H54 (cell line): ENCODE measurements at places on chromosomes 5 and 9.
A peak's percentile ranks its signal among the peaks of the same experiment; 100 is the strongest.

DNA sequence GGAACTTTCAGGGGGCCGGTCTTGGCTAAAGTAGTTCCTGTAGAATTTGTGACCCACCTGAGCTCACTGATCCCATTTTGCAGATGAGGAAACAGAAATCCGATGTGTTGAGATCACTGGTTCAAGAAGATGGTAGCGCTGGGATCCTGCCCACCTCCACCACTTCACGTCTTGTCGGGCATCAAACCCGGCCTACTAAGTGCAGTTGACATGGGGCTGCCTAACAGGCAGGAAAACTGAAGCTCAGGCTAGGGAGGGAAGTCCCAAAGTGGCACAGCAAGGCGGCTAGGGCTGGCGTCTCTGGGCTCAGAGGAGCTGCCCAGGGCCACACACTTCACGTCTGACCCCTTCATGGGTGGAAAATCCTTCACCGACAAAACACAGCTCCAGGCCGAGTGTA lies 502 bp upstream of the ENG start:
- DNase-seq = no peak

DNA sequence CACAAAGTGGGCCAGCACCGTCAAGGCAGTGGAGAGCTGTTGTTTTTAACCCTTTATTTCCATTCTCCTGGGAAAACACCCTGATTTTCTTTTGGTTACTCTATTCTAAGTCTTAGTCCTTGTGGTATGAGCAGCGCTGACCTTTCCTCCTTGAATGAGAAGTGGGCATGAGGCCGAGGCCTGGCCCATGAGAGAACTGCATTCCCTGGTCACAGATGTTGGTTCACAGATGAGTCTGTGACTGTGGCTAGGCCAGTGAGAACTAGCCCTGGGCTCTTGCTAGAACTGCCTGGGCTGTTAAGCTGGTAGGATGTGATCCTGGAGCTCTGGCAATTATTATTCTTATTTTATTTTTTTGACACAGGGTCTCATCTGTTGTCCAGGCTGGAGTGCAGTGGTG lies 71.7 kb upstream of the KLF9 start:
- no peak for DNase-seq

- peak; percentile 97 for DNase-seq
Measured at GRCh38 chr9:121557581-121558447, 58.2 kb upstream of the GGTA1 start.

DNA sequence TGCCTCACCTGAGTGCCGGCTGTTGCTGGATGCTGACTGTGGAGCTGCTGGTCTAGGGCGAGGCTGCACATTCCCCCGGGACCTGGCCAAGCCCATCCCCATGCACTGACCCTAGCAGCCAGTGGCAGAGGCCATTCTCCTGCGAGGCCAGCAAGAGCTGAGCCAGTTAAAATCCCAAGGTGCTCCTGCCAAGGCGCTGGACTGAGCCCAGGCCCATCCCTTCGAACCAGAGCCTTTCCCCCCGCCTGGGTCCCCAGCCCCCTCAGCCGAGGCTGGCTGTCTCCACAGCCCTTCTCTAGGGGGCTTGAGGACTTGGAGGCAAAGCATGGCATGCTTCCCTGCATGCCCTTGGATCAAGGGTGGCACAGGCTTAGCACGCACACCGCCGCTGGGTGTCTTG lies 1.6 kb downstream of the ADAMTSL2 start:
- no peak for DNase-seq

GRCh38 chr5:67462147-67462546 lies 265.5 kb upstream of the CD180 start:
- no peak for DNase-seq

GRCh38 chr5:64814073-64814472 lies 45.3 kb downstream of the CWC27 start:
- DNase-seq = no peak

GRCh38 chr5:66342341-66342880 lies 198.3 kb downstream of the SREK1 start:
- DNase-seq = no peak

DNA sequence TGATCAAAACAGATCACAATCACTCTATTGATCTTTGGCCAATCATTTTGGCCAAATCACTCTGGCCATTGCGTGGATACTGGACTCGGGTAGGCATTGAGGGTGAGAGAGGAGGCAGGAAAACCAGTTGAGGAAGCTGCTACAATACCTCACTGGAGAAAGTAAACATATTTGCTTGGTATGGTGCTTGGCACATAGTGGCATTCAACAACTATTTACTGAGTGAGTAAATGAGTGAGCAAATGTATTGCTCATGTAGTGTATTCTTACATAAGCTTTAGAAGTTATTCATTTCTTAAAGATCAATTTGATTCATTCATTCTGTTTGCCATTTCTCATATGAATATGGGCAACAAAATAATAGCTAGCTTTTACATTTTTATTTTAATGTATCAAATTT lies 4.0 kb upstream of the DEPDC1B start:
- DNase-seq = no peak

DNA sequence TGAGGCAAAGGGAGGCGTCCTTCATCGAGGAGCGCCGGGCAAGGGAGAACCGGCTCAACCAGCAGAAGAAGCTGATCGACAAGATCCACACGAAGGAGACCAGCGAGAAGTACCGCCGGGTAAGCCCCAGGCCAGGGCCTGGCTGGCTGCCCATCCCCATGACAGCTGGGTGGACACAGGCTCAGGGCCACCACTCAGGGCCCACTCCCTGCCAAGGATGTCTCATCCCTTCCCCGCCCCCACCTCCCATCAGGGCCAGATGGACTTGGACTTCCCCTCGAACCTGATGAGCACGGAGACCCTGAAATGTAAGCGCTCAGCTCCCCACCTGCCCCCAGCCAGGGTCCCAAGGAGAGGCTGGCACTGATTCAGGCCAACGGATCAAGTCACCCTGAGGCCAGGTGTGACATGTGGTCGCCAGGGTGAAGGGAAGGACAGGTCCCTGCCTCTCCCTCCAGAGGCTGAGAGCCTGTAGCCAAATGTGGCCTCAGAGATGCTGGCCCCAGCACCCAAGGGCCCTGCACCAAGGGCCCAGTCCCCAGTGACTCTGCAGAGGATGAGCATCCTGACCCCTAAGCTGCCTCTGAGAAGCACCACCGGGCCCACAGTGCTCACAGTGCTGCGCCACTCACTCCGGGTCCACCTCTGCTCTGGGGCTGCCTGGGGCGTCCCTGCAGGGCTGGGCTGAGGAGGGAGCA lies 3.1 kb upstream of the RABL6 start:
- DNase-seq = no peak

DNA sequence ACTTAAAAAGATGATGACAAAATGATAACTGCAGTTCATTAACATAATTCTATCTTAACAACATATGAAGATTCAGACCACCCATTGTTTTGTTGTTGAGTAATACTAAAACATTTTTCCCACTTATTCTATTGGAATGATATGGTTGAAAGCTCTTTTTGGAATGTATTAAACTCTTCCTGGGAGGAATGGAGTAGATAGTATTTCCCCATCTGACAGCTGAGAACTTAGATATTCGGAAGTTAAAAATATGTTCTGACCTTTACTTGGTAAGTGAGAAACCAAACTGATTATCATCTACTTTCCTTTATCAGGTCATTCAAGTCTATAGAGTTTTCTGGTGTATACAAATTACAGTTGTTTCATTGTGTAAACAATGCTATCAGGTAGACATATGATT lies 452.9 kb downstream of the CSNK1G3 start:
- DNase-seq = no peak

GRCh38 chr5:763397-763796 lies 21.1 kb downstream of the ZDHHC11B start:
- DNase-seq = peak; percentile 2
